ENCODE measurements at places on chromosomes 13 and 19. TPM values are rescaled to one million over a fixed set of nuclear protein-coding genes. Genes with fewer than 3 reads are reported as not detected.
A peak's percentile ranks its signal among the peaks of the same experiment; 100 is the strongest.

DNA sequence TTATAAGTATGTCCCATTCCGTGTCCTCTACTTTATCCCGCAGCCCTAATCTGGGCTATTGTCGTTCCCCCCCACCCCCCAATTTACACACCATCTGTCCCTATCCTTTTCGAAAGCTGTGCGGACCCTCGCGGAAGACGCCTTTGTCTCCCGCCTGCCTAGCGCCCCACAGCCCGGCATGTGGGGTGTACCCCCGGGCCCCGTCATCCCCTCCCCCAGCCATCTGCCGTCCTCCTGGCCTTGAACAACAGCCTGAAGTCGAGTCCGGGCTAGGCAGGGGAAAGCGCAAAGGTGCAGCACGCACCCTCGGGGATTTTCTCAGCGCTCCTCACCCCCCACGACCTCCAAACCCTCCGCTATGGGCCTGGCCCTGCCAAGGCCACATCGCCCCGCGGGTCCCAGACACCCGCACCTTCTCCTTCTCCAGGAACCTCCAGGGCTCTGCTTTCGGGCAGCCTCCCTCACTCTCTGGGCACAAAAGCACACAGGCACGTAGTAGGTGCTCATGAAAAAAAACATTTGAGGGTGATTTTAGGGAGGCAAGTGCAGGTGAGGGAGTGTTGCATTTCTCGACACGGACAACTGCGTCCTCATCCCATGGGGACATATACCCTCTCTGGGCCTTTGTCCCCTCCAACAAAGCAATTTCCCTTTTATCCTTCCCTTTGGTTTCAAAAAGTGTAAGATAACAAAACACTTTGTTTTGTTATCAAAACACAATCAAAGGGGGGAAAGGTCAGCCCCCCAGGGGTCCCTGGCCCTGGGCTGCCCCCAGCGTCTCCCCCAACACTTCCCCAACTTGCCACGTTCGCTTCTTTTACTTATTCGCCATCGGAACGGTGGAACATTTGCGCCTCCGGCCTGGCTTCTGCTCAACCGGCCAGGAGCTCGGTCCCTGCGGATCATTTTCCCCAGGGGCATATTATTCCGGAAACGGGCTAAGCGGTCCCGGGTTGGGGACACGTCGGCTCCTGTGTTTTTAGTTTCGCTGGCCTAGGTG, 16.4 kb downstream of the CCDC124 start:
- DNase-seq, result no peak

DNA sequence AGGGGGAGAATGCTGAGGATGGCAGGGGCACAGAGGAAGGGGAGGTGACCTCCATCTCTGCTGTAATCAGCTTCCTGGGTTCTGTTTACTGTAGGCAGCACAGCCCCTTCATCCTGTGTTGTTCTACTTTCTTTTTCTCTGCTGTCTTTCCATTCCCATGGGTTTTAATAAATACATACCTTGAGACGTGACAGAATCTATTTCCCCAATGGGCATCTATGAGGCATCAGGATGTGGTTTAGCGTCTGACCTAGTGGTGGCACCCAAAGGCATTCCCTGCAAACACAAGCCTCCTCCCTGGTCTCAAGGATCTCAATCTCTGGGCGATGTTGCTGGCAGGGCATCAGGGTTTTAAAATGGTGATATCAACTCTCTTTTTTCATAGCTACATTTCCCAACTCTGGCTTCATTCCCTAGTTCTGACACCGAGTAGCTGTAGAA, 60.8 kb downstream of the ALOX5AP start:
- peak; percentile 11 for DNase-seq

DNA sequence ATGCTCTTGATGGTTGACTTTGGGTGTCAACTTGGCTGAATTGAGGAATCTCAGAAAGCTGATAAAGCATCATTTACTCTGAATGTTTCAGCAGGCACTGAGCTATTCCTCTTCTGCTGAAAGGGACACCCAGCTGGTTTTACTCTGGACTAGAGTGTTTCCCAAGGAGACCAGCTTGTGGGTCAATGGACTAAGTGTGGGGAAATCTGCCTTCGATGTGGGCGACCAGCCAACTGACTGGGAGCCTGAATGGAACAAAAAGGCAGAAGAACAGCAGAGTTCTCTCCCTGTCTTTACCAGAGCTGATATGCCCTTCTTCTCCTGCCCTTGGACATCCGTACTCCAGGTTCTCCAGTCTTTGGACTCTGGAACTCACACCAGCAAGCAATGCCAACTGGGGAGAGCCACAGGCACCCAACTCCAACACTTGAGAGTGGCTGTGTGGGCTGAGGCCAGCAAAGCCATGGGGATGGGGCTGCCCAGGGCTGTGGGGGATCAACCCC, 32.2 kb downstream of the MRPL57 start:
- DNase-seq, result no peak

- no peak for DNase-seq
These were observed 168.0 kb downstream of the FOXO1 start for GRCh38 chr13:40498461-40498860.

GRCh38 chr13:106276876-106277275, 258.6 kb downstream of the EFNB2 start:
- DNase-seq, result no peak

DNA sequence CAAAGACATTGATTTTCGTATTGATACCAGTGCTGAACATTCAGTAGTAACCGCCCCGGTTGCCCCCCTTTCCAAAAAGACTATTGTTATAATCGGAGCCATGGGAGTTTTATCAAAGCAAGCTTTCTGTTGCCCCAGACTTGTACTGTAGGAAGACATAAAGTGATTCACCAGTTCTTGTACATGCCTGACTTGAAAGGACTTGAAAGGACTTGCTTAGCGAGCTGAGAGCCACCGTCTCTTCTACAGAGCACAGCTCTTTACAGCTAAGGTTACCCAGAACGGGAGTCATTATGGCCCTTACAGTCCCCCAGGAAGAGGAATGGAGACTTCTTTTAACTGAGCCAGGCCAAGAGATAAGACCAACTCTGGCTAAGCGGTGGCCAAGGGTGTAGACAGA, 5.1 kb downstream of the ZNF816 start:
- DNase-seq, result no peak

The CGB3 gene
- not detected for total RNA-seq

The ZNF888 gene
- 4.1 TPM for total RNA-seq

GRCh38 chr19:46722421-46723022, 5.6 kb upstream of the PRKD2 start:
- no peak for DNase-seq

The SERPINE3 gene
- total RNA-seq, result not detected

The CARM1 gene
- 30.0 TPM for total RNA-seq

- no peak for DNase-seq
These were observed 88.9 kb upstream of the RNF113B start for GRCh38 chr13:98265692-98266551.

DNA sequence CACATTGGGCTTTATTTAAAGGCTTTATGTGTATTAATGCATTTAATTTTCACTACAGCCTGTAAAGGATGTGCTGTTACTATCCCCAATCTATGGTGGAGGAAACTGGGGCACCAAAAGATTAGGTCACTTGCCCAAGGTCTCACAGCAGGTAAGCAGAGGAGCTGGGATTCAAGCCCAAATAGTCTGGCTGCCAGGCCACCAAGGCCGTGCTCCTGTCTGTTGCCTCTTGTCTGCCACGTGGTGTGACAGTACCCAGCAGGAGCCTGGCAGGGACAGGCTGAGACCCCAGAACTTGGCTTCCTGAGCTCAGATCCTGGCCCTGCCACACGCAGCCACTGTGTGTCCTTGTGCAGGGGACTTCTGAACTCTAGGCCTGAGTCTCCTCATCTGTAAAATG, 4.5 kb downstream of the NTN5 start:
- DNase-seq, result no peak

- DNase-seq, result no peak
These were observed 170.8 kb downstream of the FOXO1 start for GRCh38 chr13:40495621-40496001.

The PRX gene
- 2.6 TPM for total RNA-seq

- no peak for DNase-seq
These were observed 12.0 kb downstream of the FPR2 start for GRCh38 chr19:51772977-51773376.

DNA sequence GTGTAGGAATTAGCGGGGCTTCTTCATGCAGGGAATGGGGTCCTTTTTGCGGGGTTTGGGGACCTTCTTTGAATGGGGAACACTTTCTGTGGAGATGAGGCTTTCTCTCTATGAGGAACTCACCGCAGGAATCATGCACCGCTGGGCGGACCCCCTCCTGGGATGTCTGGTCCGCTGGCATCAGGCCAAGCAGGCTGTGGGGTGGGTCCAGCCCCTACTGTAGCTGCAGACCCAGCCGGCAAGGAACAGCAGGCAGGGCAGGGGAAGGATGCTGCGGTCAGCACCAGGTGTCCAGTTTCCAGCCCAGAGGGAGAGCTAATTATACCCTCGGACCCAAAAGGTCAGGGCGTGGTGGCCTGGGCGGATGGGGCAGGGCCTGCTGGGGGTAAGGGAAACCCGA, 1.8 kb downstream of the MYBPC2 start:
- DNase-seq, result no peak

DNA sequence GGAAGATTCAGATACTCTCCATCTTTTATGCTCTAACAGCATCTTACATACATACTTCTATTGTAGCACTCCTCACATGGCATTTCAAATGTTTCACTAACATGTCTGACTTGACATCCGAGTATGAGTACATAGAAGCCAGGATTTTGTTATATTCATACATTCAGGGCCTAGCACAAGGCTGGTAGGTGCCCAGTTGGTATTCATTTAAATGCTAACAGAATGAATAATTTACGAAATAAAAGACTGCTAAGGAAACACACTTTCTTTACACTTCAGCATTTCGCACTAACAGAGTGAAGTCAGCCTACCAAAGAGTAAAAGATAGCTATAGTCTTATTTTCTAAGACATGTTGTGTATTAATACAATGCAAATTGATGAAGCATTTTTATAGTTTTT, 67.8 kb upstream of the FBXL3 start:
- DNase-seq, result no peak

DNA sequence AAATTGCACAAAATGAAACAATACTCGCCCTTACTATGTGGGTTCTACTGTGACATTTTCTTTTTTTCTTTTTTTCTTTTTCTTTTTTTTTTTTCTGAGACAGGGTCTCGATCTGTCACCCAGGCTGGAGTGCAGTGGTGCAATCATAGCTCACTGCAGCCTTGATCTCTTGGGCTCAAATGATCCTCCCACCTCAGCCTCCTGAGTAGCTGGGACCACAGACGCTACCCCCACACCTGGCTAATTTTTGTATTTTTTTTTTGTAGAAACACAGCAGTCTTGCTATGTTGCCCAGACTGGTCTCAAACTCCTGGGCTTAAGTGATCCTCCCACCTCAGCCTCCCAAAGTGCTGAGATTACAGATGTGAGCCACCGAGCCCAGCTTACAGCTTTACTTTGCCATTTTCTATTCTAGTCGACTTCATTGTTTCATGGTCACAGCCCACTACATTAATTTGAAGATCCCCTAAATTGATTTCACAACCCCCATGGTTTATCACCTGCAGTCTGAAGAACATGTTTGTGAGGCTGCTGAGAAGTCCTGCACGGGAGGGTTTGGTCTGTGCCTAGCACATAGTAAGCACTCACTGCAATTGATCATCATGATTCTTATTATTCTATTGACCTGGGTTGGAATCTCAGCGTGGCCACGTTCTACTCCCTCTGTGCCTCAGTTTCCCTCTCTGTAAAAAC, 3.8 kb downstream of the BCL3 start:
- DNase-seq, result no peak

The SELENOV gene
- total RNA-seq, result not detected

The SPACA4 gene
- total RNA-seq, result not detected

- no peak for DNase-seq
These were observed 8.4 kb upstream of the RAP2A start for GRCh38 chr13:97425590-97425989.

Data from NCI-H460 (cell line).